Right ventricle myocardium superior (tissue), 1 donor: ENCODE measurements at places on chromosomes 12 and 14.

DNA sequence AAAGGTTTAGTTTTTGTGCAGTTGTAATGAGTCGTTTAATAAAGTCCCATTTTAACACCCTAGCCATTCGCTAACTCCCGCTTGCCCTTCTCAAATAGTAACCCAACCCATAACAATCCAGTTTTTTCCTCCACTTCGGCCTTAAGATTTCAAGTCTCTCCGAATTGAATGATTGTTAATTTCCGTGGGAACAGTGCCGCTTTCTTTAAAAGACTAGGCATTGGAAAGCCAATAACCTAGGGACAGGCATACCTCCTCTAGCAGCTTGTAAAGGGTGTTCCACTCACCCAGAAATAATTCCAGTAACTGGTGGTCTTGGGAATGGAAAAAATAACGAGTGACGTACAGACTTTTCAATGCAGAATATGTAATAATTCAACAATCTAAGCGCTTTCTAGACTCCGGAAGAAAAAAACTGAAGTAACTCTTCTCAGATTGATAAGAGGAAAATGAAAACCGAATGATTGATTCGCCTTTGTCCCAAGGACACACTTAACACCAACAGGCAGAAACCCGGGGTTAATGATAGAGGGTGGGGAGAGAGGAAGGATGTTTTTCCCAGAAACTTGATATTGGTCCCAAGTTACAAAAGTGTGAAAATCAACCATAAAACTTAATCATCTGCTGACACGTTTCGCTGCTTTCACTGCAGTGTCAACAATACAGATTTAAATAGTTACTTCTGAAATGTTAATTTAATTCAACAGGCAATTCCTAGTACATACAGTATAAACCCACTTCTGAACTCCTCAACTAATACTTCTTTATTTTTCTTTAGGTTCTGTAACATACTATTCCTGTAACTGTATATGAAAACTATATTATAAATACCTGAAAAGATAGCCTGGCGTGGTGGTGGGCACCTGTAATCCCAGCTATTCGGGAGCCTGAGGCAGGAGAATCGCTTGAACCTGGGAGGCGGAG lies 1.0 kb upstream of the SINHCAF start:
- DNase-seq = no peak

GRCh38 chr12:65269603-65270002 lies 8.9 kb upstream of the MSRB3 start:
- no peak for DNase-seq

DNA sequence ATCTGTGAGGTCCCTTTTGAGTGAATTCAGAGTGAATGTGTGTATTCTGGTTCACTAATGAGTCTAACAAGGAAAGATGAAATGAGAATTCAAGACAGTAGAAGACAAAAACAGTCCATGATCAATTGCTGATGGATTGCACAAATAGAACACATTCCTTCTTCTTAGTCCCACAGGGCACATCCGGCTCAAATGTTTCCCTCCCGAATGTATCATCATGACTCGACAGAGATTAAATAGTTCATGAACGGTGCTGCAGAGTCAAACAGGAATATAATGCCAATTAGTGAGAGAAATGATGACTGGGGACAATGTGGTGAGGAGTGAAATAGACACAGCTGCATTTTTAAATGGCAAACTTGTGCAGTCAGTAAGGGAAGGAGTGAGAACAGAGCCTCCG lies 11.5 kb upstream of the SFSWAP start:
- no peak for DNase-seq

DNA sequence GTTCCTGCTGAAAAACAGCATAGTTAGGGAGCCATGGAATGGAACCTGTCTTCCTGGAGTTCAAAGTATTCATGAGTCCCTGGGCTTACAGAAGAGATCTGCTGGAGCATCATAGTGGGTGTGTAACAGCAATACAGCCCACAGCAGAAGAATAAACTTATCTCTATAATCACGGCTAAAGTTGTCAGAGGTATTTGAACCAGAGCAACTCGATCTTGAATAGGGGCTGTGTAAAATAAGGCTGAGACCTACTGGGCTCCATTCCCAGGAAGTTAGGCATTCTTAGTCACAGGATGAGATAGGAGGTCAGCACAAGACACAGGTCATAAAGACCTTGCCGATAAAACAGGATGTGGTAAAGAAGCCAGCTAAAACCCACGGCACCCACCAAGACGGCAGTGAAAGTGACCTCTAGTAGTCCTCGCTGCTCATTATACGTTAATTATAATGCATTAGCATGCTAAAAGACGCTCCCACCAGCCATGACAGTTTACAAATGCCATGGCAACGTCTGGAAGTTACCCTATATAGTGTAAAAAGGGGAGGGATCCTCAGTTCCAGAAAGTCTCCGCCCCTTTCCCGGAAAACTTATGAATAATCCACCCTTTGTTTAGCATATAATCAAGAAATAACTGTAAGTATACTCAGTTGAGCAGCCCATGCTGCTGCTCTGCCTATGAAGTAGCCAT lies 223.4 kb downstream of the PCNX1 start:
- no peak for DNase-seq

- DNase-seq = no peak
Observed at GRCh38 chr12:130701402-130701744, 14.7 kb downstream of the RIMBP2 start.

GRCh38 chr12:89166121-89166520 lies 186.2 kb downstream of the DUSP6 start:
- no peak for DNase-seq

GRCh38 chr12:32501835-32502333 lies 102.5 kb downstream of the FGD4 start:
- DNase-seq = no peak

GRCh38 chr14:102235275-102235897 lies 69.6 kb downstream of the MOK start:
- peak; percentile 92 for DNase-seq

DNA sequence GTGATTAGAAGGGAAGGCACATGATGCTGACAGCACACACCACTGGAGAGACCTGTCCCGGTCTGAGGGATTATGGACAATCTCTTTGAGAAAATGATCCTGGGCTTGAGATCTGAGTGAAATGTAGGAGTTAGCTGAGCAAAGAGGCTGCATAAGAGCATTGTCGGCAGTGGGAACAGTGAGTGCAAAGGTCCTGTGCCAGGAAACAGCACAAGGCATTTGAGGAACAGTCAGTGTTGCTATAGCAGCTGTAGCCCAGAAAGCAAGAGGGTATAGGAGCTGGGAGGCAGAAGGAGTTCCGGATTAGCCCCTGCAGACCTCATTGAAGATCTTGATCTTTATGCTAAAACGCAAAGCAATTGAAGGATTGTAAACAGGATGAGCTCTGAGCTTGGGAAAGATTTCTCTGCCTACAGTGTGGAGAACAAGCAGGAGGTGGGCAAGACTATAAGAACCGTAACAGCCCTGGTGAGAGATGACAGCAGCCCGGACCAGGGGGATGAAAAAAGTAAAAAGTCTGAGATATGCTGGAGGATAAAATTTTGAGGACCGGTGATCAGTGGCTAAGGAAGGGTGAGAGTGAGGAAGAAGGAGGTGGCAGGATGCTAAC lies 28.5 kb downstream of the CFL2 start:
- no peak for DNase-seq

- DNase-seq = no peak
Observed at GRCh38 chr12:56411781-56412639, 37.2 kb downstream of the TIMELESS start.

DNA sequence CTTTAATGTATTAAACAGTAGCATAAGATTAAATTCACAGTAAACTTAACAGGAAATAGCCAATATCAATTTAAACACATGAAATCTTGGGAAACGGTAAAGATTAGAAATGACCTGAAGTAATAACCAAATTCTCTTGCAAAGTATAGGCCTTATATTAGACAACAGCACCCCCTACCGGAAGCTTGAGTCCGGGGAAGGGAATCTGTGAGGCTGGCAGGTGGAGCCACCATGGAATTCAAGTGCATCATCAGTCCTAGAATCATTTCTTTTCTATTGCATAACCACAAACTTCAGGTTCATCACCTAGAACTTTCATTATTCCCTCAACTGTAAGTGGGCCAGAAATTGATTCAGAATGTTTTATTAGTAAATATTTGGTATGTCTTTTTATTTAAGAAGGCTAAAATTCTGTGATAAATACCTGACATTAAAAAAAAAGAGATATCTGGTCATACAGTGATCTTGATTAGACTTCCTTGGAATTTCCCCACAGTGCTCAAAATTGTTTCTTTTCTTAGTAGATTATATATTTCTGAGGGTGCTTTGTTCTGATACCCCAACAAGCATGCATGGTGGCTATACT lies 48.6 kb downstream of the AP5M1 start:
- DNase-seq = peak; percentile 41

DNA sequence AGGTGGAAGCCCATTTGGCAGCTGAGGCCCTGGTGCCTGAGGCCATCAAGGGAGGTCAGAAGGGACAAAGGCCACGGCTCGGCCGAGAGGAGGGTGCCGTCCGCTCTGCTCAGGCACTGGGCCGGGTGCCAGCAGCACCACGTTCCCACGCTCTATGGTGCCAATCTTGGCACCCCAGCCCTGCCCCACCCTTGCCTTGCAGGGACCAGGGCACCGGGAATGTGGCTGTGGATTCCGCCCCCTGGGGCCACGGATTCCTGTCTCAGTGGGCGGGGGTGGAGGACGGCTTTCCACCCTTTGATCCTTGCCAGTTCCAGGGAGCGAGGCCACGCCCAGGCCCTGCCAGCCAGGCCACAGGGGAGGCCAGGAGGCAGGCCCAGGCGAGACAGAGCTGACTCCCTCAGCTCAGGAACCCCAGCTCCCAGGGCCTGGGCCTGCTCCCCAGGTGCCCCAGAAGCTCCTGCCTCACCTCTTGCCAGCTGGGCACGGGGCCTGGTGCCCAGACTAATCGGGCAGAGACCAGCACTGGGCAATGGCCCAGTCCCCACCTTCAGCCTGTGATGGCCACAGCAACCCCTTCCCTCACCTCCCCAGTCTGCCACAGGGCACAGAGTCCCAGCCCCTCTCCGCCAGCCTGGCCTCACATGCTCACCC lies 26.4 kb upstream of the GPR132 start:
- DNase-seq = peak; percentile 87

DNA sequence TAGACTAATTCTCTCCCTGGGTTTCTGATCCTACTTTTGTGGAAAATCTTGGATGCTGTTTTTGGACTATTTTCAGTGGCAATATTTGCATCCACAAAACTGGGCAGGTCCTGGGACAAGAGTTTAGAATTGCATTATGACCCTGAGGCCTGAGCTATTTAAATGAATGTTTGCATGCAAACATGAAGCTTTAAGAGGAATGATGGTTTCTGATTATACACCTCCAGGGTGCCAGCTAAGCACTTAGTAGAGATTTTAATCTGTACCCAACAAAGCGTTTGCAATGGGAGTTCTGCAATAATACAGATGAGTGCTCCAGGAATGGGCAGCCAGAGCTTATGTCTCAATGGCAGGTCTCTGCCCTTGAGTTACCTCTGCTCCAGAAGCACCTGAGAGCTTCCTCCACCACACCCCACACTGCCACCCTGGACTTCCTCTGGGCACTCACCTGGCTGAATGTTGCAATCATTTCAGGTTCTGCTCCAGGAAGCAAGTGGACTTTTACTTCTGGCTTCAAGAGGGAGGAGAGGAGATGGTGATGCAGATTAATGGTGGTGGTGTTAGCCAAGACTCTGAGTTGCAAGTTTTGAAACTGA lies 6.0 kb upstream of the SPTLC2 start:
- no peak for DNase-seq

GRCh38 chr12:19639781-19640415 lies 200.6 kb downstream of the AEBP2 start:
- DNase-seq = no peak

- no peak for DNase-seq
Observed at GRCh38 chr14:68724914-68725313, 68.0 kb downstream of the ZFP36L1 start.

DNA sequence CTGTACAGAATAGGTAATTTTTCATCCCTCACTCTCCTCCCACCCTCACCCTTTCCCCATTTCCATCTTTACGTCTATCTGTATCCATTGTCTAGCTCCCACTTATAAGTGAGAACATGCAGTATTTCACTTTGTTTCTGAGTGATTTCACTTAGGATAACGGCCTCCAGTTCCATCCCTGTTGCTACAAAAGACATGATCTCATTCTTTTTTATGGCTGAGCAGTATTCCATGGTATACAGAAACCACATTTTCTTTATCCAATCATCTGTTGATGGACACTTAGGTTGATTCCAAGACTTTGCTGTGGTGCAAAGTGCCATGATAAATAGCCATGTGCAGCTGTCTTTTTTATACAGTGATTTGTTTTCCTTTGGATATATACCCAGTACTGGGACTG lies 16.4 kb downstream of the EEA1 start:
- DNase-seq = no peak

- no peak for DNase-seq
Observed at GRCh38 chr12:82650627-82651337, 35.9 kb upstream of the TMTC2 start.

DNA sequence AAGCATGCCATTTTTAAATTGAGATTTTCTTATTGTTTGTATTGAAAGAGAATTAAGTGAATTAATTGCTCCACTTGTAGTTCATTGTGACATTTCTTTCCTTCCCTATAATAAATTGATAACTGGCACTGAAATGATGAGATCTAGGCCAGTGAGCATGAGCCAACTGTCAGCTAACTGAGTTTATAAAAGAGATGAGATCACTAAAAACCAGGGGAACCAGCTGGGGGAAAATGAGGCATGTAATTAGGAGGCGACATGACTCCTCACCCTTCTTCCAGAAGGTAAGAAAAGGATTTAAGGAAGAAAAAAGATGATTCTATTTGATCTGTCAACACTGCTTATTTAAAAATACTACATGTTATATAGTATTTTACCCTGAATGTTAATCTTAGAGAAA lies 104.5 kb upstream of the DNM1L start:
- DNase-seq = no peak

DNA sequence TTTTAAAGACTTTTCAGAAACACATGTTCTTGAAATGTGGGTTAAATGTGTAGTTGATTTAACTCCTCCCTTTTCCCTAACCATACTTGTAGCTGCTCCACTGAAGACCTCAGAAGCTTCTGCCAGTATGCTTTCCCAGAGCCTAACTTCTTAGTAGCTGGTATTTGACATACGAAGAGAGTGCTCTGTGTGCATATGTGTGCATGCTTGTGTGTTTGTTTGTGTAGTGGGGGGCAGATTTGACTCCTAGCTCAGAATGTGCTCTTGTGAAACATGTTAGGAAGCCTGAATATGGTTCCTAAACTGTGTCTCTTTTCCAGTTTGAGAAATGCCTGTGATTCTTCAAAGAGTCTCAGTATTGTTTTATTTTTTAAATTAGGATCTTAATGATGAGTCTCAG lies 420.4 kb downstream of the PCNX1 start:
- no peak for DNase-seq

DNA sequence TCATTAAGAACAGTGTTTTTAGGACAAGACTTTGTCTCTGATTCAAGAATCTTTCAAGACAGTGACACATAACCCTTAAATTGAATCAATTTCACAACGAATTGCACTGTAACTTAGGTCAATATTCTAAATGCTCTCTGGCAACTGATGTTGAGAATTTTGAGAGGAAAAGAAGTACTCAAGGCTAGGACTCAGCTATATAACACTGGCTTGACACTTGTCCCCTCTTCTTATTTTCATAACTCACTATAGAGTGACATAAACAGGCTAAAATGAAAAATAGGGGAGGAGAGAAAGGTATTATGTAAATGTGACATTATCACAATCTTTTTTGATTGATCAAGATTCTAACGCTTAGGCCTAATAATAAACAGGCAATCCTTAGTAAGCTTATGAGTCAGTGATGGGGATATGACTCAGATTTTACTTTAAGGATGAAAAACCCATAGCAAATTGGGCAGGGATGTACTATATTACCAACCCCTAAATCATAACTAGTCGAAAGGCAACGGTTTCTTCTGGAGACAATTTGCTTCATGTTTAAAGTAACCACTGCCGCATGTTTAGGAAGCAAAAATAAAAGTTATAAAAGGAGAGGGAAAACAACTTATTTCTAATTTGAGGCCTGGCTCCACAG lies 10.9 kb downstream of the BTG1 start:
- DNase-seq = no peak
